ENCODE measurements at places on chromosomes 11 and 22. TPM values are rescaled to one million over a fixed set of nuclear protein-coding genes. Genes with fewer than 3 reads are reported as not detected.

Gene OR52N4
- not detected for total RNA-seq

Gene C22orf23
- total RNA-seq, result not detected

Gene FBLN1
- total RNA-seq, result 1,019 TPM

Gene CRYBB3
- total RNA-seq, result not detected

Gene TMEM151A
- total RNA-seq, result 1.7 TPM

Gene GTSE1
- total RNA-seq, result 2.2 TPM

Gene CARD18
- not detected for total RNA-seq

Gene RBMXL2
- total RNA-seq, result not detected

Gene TCN2
- 20.4 TPM for total RNA-seq

Gene PLEKHA7
- 45.9 TPM for total RNA-seq

Gene GLYAT
- total RNA-seq, result not detected

Gene SPA17
- 1.7 TPM for total RNA-seq

Gene INS
- not detected for total RNA-seq

Gene P2RX6
- 1.7 TPM for total RNA-seq

Gene CCDC15
- 2.9 TPM for total RNA-seq

Gene MMP7
- total RNA-seq, result 6.9 TPM

Gene KRTAP5-7
- total RNA-seq, result not detected

Gene CARD16
- 26.8 TPM for total RNA-seq

Gene FUT4
- 6.1 TPM for total RNA-seq

Gene ANO5
- total RNA-seq, result 1.2 TPM

Gene MUC5AC
- total RNA-seq, result not detected

Gene NPAS4
- not detected for total RNA-seq

Gene HSPB2
- total RNA-seq, result not detected

Gene SNAP29
- 18.9 TPM for total RNA-seq

Gene PLAAT2
- not detected for total RNA-seq

Gene TEF
- total RNA-seq, result 12.0 TPM

Gene SULT4A1
- 3.2 TPM for total RNA-seq

Gene CLTCL1
- total RNA-seq, result 5.4 TPM

Gene JHY
- total RNA-seq, result 7.6 TPM

Gene YAP1
- 232 TPM for total RNA-seq

Gene APOBEC3F
- total RNA-seq, result 2.7 TPM

Gene RAB36
- total RNA-seq, result 3.2 TPM

Gene PHETA2
- 14.2 TPM for total RNA-seq

Gene SYCE3
- not detected for total RNA-seq

Gene CYTH4
- total RNA-seq, result 16.2 TPM

Gene PKDREJ
- not detected for total RNA-seq

Gene SIK3
- total RNA-seq, result 39.0 TPM

Gene GLB1L3
- 2.2 TPM for total RNA-seq

Gene CAVIN3
- total RNA-seq, result 156 TPM

Gene LRRC56
- 0.49 TPM for total RNA-seq

Measured in vagina (tissue), 2 donors.